Breast epithelium (tissue), 4 donors: ENCODE measurements at places on chromosomes 2 and 18. TPM values are rescaled to one million over a fixed set of nuclear protein-coding genes. Genes with fewer than 3 reads are reported as not detected.

DNA sequence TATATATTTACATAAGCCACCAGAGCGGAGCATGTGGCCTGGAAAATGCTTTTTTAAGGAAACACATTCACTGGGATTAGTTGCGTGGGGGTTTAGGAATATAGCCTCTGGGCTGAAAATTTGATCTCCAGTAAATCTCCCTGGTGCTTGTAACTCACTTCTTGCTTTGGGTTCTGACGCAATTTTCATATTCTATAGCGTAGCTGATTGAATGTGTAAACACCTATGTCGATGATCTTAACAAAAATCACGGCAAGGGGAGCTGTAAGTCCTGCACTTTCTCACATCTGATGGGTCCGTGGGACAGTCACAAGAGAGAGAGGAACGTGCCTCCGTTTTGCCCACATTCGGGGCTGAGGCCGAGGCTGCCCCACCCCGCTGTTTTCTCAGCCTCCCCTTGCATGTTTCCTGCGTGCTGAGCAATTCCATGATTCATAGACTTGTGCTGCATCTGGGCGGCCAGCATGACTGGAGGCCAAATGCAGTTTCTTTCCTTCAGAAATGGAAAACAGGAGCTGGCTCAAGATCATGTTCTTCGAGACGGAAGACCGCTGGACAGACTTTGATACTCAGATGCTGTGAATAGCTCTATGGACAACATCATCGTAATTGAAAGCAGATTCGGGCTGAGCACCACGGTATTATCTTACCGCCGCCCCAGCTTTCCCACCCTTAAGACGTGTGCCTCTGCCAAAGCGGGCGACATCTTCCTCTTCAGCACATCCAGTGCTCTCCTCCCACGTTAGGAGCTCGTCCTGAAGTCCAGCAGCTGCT, 109.2 kb downstream of the TMEM18 start:
- DNase-seq, result no peak

DNA sequence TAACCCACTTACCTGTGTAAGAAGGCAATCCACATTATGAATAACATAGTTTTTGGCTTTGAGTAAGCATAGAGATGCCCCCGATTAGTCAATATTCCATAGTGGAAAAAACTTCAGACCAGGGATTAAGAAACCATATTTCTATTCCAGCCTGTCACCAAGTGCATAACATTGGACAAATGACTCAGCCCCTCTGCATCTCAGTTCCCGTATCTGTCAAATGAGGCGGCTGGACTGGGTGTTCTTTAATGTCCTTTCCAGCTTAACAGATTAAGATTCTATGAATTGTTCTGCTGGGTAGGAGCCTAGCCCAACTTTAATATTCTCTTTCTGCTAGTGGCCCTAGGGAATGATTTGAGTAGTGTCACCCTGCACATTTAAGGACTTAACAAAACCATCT, 11.8 kb upstream of the FTCDNL1 start:
- DNase-seq, result no peak

DNA sequence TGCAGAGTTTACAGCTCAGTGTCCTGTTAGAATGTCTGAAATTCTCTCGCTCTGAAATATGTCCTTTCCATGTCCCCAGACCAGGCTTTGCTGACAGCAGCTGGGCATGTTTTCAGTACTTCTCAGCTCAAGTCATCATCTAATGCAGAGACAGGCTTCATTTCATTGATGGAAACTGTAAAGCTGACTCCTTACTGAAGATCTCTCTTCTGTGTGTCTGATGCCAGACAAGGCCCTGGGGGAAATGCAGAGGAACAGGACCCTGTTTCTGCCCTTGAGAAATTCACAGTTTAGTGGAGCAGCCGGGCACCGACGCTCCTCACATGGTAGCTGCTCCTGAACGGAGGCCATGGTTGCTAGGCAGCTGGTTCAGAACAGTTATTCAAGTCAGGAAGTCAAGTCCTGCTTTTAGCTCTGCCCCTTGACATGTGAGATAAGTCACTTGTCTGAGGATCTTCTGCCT, 24.6 kb upstream of the FZD7 start:
- no peak for DNase-seq

GRCh38 chr18:4068552-4069158, 386.5 kb downstream of the DLGAP1 start:
- DNase-seq, result no peak

The MROH2A gene
- total RNA-seq, result not detected

The C2orf66 gene
- not detected for total RNA-seq

The LCT gene
- not detected for total RNA-seq
